ENCODE measurements at places on chromosomes 11 and 22.
A peak's percentile ranks its signal among the peaks of the same experiment; 100 is the strongest.

- no peak for DNase-seq
Observed at GRCh38 chr22:42695294-42695693, 25.4 kb downstream of the A4GALT start.

GRCh38 chr11:116461789-116462188, 311.0 kb downstream of the BUD13 start:
- DNase-seq = no peak

DNA sequence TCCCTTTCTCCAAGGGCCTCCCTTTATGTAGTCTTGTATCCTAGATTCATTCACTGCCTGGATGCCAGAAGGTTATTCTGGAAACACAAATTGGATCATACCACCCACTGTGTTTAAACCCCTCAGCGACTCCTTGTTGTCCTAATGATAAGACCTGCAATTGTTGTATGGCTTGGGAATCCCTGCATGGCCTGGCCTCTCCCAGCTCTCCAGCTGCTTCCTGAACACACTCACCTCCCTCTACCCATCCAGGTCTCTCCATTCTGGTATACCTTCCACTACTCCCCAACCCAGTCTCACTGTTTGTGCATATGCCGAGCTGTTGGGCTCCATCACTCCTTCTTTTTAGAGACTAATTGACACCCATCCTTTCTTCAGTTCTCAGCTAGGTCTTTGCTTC, 124.3 kb upstream of the ALX4 start:
- DNase-seq = no peak

DNA sequence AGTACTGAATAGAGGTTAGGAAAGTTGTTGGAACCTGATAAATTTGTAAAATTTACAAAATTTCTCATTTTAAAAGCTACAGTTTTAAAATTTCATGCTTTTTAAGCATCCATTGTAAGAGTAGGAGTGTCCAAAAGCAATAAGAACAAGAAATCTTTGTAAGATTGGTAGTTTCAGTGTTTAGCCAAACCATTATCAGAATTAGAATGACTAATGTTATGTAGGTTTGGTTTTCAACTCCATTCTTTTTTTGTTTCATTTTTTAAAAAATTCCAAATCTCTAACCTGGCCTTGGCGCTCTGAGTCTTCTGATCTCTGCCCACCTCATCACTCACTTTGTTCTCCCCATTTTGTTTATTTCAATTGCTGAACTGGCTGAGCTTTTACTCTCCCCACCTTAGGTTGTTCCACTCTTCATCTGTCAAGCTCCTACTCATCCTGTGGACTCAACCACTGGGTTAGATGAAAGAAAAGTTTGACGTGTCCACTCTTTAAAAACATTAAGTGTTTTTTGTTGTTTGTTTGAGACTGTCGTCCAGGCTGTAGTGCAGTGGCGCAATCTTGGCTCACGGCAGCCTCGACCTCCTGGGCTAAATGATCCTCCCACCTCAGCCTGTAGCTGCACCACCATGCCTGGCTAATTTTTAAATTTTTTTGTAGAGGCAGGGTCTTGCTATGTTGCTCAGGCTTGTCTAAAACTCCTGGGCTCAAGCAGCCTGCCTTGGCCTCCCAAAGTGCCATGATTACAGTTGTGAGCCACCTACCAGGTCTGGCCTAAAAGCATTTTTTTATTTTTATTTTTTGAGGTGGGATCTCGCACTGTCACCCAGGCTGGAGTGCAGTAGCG, 14.0 kb downstream of the EP300 start:
- no peak for DNase-seq

GRCh38 chr11:66278363-66279091, 552 bp downstream of the CNIH2 start:
- DNase-seq = no peak

DNA sequence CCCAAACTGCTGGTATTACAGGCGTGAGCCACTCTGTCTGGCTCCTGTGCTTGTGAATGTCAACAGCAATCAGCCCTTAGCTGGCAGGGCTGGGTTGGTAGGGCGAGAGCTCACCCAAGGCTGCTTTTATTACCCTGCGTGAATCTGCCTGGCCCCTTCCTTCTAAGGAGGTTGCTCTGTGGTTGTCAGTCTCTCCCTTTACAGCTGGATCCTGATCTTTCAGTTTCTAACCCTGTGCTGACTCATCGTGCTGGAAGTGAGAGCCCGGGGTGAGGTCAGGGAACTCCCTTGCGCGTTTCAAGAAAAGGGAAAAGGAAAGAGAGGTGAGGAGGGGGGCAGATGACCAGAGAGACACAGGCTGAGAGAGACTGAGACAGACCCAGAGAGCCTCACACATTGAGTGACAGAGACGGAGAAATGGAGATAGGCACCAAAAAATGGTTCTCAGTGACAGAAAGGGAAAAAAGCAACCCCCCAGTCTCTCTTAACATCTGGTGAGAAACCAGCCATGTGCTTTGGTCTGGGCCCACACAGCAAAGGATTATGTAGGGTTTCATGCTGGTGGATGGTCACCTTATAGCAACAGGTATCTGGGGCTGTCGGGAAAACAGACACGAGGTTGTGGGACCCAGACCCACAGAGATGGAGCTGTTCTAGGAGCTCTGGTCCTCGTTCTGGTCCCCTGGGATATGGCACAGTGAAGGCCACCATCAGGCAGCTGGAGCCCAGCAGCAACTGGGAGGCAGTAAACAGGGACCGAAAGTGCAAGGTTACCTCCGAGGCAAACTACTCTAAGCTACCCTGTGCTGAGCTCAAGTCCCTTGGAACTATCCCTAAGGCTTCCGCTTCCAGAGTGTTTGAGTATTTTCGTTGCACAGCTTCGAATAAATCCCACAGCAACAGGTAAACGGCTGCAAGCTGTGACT, 2.5 kb downstream of the TCN2 start:
- DNase-seq = peak; percentile 80

- DNase-seq = no peak
Observed at GRCh38 chr11:37504921-37505320, 906.9 kb upstream of the RAG2 start.

GRCh38 chr11:65194564-65194963, 12.8 kb downstream of the CAPN1 start:
- DNase-seq = no peak

DNA sequence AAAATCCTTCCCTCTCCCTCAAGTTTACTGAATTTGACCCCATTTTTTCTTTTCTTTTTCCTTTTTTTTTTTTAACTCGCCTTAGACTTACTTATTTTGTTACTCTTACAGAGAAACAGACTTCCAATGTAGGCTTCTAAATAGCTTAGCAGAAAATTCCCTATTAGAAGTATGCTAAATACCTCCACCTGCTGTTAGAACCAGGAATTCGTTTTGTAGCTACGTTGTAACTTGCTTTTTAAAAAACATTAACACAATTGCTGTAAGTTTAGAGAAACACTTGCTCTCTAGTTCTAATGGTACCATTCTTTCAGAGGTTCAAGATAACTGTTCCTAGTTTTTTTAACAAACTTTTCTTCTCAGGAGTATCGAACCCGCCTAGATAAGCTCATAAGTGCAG, 324.2 kb downstream of the DCDC1 start:
- peak; percentile 29 for DNase-seq

DNA sequence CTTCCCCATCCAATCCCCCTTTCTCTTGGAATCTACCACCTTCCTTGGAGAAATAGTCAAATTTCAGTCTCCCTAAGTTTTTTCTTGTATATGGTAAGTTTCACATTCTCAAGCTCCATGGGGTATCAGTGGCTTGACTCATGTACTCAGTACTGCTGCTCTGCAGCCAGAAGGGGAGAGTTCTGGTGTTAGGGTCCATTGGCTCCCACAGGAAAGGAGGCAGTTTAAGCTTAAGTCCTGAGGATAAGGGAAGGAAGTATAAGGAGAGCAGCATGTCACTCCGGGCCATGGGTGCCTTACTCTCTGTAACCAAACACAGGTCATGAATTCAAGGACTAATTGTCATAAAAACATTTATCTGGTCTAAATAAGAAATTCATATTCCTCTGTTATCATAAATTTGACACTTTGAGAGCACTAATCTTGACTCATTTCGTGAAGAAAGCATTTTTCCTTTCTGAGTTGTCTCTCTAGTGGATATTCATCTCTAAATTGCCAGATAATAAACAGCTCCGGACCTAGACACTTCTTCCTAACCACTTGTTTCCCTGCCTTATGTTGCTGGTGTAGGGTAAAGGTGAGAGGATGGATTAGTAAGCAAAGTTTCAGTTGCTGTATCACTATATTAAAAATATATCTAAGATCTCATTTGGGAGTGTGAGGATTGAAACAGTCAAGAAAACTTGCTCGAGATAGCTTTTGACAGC, 20.1 kb upstream of the SORL1 start:
- no peak for DNase-seq

DNA sequence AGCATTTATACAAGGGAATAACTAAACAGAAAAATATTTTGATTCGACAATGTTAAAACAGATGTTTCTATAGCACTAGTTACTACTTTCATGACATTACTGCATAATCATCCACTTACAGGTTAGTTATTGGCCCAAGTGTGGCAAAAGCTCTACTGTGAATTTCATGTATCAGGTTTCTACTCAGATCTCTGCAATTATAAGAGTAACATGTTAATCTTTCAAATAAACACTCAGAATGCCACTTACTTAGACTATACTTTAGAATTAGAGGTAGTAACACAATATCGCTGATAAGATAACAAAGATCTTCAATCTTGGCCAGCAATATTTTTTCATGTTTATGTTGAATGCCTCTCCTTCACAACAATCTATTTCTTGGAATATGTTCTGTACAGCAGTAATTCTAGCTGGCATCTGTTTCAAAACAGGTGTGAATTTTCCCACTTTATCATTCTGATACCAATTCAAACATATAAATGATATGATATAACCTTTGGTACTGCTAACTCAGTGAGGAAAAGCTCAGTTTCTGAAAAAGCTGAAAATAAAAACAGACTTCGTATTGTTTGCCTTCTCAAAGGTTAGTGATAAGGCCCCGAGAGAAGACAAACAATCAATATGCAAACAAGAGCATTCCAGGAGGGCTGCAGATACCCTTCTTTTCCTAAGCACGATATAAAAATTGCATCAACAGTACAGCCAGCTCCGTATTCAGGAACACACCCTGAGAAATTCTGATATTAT, 11.0 kb upstream of the CCDC34 start:
- no peak for DNase-seq

- no peak for DNase-seq
Observed at GRCh38 chr22:49686495-49687219, 141.0 kb downstream of the BRD1 start.

DNA sequence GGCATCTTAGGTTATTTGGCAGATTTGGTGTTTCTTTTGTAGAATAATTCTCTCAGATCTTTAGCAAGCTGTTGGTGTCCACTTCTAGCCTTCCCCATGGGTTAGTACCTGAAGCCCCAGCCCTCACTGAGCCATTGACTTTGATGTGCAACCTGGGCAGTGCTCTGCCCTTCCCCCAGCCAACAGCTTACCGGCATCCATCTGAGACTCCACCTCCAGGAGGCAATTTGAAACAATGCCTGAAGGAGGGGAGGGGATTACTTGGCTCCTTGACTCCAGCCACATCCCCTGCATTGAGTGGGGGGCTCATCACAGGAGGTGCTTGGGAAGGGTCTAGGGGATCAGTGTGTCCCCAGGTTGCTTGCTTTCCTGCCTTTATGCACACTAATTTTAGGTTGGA, 114.8 kb downstream of the TRIM29 start:
- no peak for DNase-seq

GRCh38 chr11:125842321-125842948, 9.3 kb downstream of the PATE4 start:
- no peak for DNase-seq

- no peak for DNase-seq
Observed at GRCh38 chr22:31897842-31898805, 46.2 kb upstream of the YWHAH start.

DNA sequence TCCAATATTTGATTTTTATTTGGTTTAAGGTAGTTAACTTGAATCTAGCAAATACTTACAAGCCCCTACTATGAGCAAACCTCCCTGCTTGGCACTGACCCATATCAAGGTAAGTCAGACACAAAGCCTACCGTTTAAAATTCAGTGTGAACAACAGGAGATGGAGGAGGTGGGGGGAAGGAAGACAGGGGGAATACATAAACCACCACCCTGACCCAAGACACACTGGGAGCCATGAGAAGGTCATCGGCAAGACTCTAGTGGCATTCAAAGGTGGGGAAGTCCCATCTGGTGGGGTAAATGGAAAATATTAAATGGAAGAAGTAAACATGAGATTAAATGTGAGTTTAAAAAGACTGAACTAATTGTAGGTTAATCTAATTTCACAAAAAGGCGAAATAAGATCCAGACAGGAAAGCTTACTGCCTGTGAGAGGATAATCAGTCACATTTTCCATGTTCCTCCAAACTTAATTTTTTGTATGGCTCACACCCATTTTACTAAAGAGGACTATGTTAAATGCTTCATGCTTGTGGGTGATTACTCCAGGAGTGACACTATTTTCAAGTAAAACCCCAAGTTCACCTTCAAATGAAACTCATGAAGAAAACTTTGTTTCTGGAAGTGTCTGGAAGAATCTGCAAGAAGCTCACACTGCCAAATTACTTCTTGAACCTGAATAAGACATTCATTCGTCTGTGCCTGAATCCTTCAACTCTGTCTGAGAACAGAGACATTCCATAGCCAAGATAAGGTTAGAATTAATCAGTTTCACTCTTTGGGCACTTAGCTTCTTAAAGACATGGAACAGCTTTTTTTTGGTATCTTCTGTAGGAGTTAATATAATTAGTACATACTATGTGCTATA, 51.7 kb downstream of the PITPNB start:
- no peak for DNase-seq

GRCh38 chr22:45308391-45308956, 1.3 kb upstream of the FAM118A start:
- no peak for DNase-seq

DNA sequence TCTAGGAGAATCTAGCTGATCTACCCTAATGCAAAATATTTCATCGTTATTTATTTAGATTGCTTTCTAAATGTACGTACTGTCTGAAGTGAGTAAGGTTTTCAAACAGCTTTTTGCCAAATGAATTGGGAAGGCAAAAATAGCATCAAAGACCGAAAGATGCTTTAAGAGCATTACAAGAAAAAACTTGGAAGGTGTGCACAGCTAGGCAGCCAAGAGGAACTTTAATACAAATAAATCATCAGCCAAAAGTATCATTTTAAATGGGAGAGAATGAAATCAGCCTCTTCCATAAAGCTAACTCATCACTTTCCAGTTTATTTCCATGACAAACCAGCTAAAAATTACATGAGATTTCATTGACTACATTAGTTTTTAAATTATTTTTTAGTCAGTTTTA, 30.2 kb upstream of the CFAP300 start:
- no peak for DNase-seq

- peak; percentile 50 for DNase-seq
Observed at GRCh38 chr11:84212468-84213390, 926.6 kb upstream of the CCDC90B start.

GRCh38 chr11:113137713-113138529, 176.5 kb upstream of the TTC12 start:
- DNase-seq = no peak

GRCh38 chr11:16784097-16784496, 45.6 kb downstream of the C11orf58 start:
- DNase-seq = no peak

All from ACHN (cell line).